Activated CD4-positive, alpha-beta memory T cell treated with anti-CD3 and anti-CD28 coated beads for 36 hours (primary cell): ENCODE measurements at places on chromosomes 1 and 21. TPM values are rescaled to one million over a fixed set of nuclear protein-coding genes. Genes with fewer than 3 reads are reported as not detected.

DNA sequence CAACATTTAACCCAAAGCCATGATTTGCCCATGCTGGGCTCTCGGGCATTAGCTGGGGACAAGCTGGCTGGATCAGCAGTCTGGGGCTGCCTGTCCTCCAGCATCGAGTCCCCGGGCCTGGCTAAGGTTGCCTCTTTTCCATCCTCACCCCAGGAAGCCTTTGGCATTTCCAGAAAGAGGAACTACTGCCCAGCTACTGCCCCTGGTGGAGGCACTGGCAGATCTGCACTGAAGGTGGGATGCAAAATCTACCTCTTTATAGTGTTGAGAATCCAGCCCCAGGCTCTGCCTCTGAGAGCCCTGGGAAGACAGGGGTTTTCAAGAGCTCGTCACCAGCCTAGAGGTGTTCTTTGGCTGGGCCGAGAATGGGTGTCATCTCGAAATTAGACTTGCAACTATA is 635.9 kb downstream of the MATN1 start:
- DNase-seq = no peak

DNA sequence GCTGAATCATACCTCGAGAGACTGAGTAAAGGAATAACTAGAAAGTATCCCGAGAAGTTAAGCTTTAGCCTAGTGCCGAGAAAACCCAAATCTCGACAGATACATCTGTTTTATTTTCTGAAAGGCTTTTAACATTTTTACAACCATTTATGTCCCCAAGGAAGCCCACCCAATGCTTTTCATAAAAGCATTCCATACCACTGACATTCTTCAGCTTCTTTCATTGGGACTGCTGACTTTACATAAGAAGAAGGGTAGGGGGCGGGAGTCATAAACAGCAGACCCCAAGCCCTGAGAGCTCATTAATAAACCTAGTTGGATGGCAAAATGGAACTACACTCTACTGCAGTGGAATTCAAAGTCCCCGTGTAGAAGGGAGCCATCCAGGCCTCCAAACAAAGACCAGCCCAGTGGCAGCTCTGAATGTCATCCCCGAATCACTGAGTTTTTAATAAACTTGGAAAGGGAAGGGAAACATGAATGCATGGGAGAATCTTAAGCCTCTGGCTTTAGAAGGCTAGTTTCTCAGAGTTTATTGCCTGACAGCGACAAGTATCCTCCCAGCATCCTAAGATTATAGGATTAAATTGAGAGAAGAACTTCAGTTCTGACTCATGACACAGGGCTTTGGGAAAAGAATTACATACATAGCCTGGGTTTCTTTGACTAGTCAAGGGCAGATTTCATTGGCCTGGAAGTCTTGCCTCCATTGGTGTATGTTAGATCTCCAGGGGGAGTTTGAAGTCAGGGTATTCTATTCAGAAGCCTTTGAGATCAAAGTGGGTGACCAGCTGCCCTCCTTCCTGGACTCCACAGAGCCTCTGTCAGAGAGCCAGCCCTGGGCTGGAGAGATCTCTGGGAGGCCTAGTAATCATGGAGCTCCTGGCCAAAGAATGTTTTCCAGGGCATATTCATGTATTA is 3.7 kb downstream of the ATF3 start:
- no peak for DNase-seq

DNA sequence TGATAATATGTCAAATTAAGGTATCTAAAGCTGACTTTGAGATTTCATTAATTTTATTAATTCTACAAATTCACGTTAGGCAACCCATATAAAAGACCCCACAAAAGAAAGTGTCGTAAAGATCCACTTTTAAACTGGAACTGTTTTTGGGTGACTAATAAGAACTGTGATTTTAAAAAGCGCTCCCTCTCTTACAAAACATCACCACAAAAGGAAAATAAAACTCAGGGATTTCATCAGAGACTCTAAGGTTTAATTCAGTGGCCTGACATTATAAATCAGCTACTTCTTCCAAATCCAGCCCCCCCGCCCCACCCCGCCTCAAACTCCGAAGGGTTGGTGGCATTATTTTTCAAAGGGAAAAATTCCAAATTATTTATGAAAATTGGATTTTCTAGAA is 2.7 kb downstream of the COL24A1 start:
- no peak for DNase-seq

DNA sequence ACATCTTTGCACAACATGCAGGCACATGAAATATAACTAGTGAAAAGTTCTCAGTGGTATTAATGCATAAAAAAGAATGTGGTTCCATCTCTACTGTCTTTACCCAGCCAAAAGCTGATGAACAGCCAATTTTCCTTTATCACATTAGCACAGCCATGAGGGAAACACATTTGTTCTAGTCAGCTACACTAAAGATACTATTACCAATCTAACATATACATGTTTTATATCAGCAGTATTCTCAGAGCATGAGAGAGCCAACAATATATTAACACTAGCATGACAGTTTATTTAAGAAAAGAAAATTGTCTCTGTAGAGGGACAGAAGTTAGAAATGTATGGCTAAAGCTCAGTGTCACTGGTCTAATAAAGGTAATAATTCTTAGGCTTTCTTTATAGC is 56.3 kb downstream of the USH2A start:
- DNase-seq = no peak

- no peak for DNase-seq
Measured at GRCh38 chr1:117396636-117397035, 29.4 kb downstream of the MAN1A2 start.

DNA sequence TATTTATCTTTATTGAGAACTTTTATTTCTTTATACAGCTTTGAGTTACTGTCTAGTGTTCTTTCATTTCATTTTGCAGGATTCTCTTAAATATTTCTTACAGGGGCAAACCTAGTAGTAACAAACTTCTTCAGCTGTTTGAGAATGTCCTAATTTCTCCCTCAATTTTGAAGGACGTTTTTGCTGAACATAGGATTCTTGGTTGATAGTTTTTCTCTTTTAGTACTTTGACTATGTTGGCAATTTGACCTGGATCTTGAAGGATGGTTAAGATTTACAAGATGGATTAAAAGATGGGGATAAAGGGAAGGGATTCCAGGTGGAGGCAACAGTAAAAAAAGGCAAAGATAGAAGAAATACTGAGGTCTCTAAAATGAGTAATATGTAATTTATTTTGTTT is 38.9 kb downstream of the XPR1 start:
- DNase-seq = no peak

DNA sequence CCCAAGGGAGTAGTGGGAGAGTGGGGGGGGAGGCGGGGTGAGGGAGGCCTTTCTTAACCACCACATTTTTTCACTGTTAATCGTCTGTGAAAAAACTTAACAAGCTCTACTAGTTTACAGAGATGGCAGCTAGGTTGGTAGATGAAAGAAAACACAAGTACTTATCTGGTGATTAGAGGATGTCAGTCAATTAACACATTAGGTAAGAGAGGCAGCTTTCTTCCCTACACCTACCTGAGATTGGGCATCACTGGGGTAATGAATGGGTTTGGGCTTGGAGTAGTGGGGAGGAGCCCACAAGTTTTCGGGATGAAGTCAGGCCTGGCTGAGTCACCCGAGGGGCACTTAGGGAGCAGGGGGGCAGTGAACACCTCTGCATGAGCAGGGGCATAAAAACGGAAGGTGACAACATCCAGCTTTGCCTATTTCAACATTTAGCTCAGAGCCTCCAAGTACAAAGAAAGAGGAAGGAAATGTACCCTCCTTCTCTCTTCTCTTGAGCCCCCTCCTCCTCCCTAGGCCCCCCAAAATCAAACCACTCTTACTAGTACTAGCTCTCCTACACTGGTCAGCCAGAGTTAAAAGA is 2.5 kb downstream of the LBR start:
- DNase-seq = no peak

DNA sequence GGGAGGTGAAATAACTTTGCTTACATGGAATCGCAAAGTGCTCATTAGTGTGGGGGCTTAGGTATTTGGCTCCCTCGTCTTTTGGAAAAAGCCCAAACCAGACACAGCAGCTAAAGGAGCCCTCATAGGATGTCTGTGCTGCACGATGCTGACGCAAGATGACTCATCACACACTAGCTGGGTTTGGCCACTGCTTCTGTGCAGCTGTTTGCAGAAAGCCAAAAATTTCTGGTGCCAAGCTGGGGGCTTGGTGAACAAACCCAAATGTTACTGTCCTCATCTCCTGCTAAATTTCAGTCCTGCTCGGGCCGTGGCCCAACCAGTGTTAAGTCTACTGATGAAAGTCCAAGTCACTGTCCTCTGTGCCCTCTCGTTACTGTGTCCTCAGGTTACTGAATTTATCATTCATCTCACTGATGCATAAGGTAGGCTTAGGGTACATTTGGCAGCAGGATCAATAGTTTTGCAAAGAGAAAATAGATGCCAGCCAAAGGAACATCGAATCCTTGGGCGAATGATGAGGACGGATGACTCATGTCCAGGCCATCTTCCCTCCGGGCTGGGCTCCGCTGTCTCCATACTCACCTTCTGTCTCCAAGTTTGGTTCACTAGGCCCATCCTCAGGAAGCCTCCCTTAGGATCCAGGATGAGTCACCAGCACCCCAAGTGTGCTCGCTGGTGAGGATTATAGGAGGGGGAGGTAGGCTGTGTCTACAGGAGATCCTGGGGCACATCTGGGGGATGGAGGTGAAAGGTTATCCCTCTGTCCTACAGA is 177.7 kb downstream of the ADSS2 start:
- peak; percentile 16 for DNase-seq

DNA sequence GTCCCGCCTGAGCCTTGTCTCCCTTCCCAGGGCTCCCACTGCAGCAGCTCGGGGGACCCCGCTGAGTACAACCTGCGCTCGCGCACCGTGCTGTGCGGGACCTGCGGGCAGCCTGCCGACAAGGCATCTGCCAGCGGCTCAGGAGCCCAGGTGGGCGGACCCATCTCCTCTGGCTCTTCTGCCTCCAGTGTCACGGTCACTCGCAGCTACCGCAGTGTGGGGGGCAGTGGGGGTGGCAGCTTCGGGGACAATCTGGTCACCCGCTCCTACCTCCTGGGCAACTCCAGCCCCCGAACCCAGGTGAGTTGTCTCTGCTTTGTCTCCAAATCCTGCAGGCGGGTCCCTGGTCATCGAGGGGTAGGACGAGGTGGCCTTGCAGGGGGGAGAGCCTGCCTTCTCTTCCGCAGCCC is 14.9 kb upstream of the SEMA4A start:
- DNase-seq = no peak

- DNase-seq = no peak
Measured at GRCh38 chr1:161196111-161196510, 2.7 kb downstream of the ADAMTS4 start.

DNA sequence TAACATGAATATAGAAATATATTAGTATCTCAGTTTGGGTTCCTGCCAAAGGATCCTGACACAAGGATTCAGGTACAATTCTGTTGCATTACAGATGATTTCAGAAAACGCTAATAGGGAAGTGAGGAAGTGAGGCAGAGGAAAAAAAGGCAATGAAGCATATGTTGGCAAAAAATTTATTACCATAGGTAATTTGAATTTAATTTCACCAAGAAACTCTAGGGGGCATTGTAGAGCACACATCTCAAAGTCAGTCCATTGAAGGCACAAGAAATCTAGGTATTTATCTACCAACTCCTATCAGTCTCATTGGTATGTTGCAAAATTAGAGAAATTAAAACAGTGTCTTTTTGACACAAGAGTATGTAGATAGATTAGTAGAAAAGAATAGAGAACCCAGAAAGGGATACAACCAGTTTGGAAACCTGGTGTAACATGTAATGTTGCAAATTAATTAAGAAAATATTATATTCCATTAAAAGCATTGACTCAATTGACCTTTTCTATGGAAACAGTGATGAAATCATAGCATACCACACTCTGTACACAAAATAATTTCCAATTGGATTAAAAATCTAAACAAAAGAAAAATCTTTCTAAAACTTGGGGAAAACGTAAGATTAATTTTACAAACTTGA is 104.9 kb upstream of the SNX7 start:
- no peak for DNase-seq

DNA sequence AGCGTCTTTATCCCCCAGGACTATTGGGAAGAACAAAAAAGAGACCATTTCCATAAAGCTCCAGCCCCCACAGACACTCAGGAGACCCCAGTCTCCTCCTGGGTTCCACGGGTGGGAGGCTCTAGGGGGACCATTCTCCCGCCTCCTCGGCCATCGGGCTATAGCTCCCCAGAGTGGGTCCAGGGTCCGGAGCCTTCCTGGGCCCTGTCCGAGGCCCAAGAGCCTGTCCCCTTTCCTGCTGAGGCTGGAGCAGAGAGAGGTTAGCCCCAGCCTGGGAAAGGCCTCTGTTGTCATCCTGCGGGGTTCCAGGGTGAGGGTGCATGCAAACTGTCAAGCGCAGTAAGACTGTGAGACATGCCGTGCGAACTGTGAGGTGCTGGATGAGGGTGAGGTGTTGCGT is 166.3 kb downstream of the CAMTA1 start:
- DNase-seq = no peak

- no peak for DNase-seq
Measured at GRCh38 chr1:80385650-80386049, 1379.1 kb upstream of the ADGRL4 start.

DNA sequence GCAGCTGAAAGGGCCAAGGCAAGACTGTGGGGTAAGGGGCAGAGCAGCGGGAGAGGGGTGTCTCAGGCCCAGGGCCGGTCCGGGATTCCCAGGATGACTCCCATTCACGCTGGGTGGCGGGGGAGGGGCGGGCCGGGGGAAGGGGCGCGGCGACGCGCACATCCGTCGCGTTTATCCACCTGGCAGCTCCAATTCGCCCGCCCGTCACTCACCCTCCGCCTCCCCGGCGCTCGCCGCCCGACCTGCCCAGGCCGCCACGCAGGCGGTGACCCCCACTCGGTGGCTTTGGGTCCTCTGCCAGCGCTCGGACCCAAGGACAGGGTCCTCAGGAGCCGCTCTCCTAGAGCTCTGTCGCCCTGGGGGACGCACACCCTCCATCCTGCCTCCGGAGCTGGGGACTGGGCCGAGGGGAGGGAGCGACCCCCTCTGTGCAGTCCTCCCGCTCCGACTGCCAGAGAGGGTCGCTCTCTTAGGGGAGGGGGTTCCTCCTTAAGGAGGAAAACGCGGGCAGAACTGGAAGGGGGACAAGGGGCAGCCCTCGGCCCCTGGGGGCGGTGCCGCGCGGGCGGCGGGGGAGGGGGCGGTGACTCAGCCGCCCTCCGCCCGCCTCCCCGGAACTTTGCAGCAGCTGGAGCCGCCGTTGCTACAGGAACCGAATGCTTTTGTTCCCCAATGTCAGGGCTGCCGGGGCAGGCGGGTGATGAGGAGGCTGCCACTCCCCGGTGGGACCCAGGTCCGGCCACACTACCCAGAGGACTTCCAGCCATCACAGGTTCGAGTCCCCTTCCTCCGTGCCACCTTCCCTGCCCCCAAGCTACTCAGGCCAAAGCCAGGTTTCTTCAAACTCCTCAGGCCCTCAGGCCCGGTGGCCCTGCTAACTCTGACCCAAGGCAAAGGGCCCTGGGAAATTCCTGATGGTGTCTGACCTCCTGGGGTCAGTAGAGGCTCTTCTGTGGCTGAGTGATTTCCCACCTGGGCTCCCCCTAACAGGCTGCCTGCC is 3.4 kb downstream of the ADGRB2 start:
- DNase-seq = peak; percentile 70

Gene UBE2U
- total RNA-seq = not detected

Gene LEPR
- total RNA-seq = 5.0 TPM

Gene ORC1
- 43.0 TPM for total RNA-seq

Gene FLG2
- not detected for total RNA-seq

Gene FNDC5
- not detected for total RNA-seq
